ENCODE measurements at places on chromosomes 11 and 22.

- DNase-seq, result no peak
These were observed 10.0 kb upstream of the FAM83F start for GRCh38 chr22:39984746-39985145.

- peak; percentile 65 for DNase-seq
These were observed 73.7 kb upstream of the KIRREL3 start for GRCh38 chr11:127074151-127074761.

- no peak for DNase-seq
These were observed 86.0 kb downstream of the PKNOX2 start for GRCh38 chr11:125250318-125251213.

DNA sequence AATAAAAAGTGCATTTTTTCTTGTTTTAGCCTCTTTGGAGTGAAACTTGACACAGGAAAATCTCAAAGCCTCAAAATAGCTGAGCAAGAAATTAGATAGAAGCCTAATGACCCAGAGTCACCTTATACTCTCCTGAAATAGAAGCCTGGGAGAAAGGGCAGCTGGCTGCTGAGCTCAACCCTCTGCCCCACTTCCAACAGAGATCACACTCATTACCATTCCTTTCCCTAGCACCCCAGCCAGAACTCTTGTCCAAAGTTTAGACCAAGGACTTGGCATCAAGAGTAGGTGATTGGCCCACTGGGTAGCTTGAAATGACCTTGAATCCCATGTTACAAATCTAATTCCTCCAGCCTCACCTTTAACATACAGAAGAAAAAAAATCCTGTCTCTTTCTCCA, 62.7 kb upstream of the AMOTL1 start:
- no peak for DNase-seq

- DNase-seq, result no peak
These were observed 18.9 kb downstream of the BCR start for GRCh38 chr22:23199159-23199558.

GRCh38 chr22:21940521-21940920, 12.1 kb downstream of the PPM1F start:
- DNase-seq, result no peak

- DNase-seq, result no peak
These were observed 2.5 kb upstream of the TPST2 start for GRCh38 chr22:26592421-26592891.

GRCh38 chr22:25797498-25798290, 55.7 kb downstream of the MYO18B start:
- DNase-seq, result no peak

DNA sequence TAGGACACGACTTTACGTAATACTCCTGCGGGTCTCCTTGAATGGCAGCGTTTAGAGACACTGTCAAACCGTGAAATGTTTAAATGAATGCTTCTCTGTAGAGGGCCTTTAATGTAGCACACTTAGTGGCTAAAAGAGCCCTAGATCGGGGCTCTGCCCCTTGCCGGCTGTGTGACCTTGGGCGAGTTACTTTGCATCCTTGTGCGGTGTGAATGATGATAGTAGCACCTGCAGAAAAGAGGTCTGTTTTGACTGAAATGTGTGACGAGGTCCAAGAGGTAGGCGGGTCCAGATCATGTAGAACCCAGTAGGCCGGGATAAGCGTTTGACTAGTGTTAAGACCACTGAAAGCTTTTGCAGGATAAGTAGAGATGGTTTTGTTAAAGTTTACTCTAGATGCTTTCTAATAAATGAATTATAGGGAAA, 866 bp downstream of the MED17 start:
- peak; percentile 81 for DNase-seq

GRCh38 chr11:60955571-60955970, 3.6 kb upstream of the SLC15A3 start:
- DNase-seq, result no peak

DNA sequence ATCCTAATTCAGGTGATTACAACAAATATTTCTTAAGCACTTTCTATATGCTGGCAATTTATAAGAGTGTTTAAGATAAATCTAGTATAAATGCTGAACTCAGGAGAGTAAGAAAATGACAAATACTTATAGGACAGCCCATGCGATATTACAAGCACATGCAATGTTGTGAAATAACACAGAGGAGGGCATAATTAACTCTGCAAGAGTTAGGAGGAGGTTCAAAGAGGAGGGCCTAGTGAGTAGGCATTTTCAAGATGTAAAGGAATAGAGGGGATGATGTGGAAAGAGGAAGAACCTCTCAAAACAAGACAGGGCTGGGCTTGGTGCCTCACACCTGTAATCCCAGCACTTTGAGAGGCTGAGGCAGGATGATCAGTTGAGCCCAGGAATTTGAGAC, 37.1 kb upstream of the IL17RA start:
- DNase-seq, result no peak

DNA sequence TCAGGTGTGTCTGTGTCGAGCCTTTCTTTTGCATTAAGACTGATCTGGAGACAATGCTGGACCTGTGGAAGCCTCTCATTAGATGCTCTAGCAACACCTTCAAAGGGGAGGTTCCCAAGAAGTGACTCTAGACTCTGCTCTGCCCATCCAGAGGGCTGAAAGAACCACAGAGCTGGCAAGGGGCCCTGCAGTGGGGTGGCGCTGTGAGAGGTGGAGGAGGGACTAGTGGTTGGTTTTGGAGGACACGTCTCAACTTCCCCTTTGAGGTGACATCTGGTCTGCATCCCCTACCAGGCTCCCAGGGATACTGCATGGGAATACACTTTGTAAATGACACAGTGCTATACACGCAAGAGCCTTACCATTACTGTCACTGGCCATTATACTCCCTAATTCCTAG, 34.2 kb upstream of the SYT13 start:
- no peak for DNase-seq

GRCh38 chr22:49392841-49393510, 434.7 kb downstream of the BRD1 start:
- no peak for DNase-seq

DNA sequence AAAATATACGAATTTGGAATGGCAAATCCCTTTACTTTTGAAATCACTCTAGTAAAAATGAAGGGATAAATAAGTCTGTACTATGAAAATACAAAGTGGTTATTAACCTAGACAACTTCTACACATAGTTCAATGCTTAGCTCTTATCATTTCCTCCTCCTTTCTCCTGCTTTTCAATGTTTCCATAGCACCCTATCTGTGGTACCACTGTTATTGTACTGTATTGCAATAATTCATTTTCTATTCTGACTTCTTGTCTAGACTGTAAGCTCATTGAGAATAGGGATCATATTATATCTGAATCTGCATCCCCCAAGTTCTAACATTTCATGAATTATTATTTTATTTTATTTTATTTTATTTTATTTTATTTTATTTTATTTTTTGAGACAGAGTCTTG, 251.4 kb downstream of the TTC28 start:
- DNase-seq, result no peak

DNA sequence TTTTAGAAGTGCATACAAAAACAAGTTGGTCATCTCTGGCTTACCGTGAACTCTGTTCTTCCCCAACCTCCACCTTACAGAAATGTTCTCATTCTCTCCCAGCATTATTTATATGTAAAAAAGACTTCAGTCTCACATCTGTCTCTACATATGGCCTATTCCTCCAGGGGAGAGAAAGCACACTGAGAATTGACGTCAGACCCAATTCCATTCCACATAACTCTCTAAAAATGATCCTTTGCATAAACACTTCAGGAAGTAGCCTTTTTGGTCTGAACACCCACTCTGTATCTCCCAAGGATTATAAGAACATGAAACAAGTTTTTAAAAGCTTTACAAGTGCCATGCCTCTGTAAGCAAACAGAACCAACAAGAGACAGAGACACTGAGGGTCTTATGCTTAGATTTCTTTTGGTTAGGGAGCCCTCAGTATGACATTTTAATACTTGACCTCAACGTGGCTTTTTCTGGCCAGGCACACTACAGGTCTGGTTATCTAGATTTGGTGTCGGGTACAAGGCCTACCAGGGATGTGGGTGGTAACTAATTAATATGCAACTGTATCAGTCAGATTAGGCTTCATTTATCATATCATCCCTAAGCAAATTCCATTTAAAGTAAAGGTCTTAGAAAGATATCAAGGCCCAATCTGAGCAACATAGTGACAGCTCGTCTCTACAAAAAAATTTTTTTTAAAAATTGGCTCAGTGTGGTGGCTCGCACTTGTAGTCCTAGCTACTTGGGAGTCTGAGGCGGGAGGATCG, 48.5 kb upstream of the PPP2R1B start:
- no peak for DNase-seq

DNA sequence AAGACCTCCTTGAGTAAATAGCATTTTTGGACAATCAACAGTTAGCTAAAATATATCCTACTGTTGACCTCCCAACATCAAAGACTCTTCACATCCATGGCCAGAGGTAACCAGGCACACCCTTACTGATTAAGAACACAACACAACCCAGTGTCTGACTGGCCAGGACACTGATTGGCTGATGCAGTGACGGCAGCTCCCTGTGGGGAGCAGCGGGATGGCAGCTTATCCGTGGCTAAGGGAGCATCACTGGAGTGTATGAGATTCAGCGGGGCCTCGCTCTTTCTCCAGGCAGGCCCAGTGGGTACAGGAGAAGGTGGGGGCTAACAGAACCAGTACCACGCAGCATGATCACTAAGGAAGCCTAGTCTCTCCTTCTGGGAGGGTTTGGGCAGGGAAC, 10.3 kb upstream of the IL2RB start:
- no peak for DNase-seq

GRCh38 chr11:29676993-29677392, 339.8 kb downstream of the KCNA4 start:
- no peak for DNase-seq

GRCh38 chr11:121964591-121964990, 151.4 kb downstream of the BLID start:
- no peak for DNase-seq

DNA sequence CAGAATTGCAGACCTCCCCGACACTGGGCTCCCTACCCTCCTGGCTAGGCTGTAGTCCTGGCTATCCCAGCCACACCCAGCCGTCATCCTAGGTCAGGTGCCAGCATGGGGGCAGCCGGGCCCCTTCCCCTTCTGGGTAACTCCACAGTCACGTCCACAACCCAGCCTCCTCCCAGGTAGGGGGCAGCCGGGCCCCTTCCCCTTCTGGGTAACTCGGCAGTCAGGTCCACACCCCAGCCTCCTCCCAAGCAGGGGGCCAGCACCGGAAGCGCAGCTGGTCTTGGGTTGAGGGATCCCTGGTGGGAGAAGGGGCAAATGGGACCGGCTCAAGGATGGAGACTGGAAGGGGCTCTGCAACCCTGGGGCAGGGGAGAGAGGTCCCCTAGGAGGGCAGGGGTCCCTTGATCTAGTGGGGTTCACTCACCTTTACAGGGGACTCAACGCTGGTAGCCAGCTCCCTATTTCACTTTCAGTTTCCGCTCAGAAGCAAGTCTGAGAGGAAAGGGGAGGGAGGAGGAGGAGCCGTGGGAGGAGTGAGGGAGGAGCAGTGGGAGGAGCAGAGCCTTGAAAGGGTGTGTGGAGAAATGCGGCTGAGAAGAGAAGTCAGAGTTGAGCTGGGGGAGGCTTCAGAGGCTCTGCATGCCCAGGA, at the start of gene TRIM21:
Gene TRIM21 (minus strand): TSS at position 494 of the 649 bp plus-strand sequence. CDS start 3,293 bp downstream, outside the sequence.
- DNase-seq, result peak; percentile 94

DNA sequence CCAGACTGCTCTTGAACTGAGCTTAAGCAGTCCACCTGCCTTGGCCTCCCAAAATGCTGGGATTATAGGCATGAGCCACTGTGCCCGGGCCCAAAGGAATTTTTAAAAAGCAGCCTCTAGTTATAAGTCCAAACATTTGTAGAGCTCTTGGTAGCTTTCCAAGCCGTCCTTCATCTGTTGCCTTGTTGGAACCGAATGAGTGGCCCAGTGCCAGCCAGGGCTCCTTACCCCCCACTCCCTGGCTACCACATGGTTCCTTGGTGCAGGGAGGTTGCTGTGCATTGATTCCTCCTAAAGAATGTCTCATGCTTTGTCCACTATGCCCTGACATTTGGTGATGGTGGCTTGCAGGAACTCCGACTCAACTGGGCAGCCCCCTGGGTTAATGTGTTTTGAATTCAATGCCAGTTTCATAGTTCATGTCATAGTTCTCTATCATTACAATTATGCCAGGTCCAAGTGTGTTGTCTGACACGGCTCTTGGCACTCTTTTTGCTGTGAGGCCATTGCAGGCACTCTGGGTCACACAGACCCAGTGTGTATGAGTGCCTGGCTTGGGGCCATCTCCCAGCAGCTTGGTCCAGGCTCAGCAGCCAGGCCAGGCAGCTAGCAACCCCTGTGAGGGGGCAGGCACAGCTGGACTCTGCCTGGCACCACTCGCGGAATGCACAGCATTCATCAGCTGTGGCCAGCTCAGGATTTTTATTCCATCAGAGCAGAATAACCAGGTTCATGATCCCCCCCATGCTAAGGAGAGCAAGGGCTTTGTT, 13.3 kb upstream of the MICALL1 start:
- no peak for DNase-seq

DNA sequence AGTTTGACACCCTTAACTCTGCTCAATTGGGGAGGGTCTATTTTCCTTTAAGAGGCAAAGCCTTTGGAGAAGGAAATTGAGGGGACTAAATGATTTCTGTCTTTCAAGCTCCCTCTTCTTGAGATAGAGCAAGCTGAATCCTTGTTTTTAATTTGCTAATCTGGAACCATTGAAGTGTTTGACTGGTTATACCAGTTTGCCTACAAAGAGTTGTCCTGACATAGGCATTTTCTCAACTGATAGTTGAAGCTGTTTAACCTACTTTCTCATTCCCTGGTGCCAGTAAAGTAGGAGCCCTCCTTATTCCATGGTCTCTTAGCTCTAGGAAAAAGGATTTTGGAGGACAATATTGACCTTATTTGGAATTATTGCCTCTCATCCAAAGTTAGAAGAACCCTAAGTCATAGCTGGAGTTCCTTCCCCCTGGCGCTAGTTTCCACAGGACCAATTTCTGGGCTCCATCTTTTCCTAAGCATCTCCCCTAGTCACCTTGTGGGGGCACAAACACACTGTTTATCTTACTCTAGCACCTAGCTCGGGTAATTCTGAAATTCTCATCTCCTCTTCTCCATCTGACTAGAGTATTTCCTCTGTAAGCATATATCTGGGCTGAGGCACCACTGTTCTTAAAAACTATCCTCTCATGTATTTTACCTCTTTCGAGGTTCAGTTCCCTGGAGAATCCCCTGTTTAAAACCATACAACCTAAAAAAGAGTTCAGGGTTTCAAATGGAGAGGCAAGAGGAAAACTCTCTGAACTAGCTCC, 7.4 kb downstream of the ZDHHC5 start:
- DNase-seq, result no peak

DNA sequence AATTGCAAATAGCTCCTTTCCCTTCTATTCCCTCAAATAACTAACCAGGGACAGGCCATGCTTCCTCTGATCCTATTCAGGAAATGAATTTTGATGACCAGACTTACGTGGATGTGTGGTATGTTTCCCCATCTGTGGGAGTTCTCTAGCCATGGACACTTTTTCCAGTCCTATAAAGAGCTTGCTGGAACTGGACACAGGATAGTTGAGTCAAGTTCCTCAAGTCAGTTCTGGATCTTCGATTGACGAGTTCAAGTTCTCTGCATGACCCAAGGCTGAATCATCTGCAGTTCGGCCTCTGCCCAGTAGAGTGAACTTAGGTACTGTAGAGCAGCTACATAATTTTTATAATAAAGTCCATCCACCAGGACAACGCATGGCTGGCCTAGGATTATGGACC, 52.7 kb upstream of the CCND1 start:
- no peak for DNase-seq

Measured in NAMALWA (cell line).